Left renal pelvis (tissue), 4 donors: ENCODE measurements at places on chromosomes 1 and 21. TPM values are rescaled to one million over a fixed set of nuclear protein-coding genes. Genes with fewer than 3 reads are reported as not detected.

DNA sequence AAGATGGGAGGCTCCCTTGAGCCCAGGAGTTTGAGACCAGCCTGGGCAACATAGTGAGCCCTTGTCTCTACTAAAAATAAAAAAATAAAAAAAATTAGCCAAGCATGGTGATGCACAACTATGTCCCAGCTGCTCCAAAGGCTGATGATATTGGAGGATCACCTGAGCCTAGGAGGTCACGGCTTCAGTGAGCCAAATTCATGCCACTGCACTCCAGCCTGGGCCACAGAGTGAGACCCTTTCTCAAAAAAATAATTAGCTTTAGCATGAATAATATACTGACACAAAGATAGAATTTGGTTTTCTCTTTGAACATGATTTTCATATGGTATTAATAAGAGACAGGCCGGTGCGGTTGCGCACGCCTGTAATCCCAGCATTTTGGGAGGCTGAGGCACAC, 88.8 kb downstream of the DESI2 start:
- no peak for DNase-seq

- no peak for DNase-seq
Observed at GRCh38 chr1:87394513-87394912, 65.8 kb downstream of the LMO4 start.

DNA sequence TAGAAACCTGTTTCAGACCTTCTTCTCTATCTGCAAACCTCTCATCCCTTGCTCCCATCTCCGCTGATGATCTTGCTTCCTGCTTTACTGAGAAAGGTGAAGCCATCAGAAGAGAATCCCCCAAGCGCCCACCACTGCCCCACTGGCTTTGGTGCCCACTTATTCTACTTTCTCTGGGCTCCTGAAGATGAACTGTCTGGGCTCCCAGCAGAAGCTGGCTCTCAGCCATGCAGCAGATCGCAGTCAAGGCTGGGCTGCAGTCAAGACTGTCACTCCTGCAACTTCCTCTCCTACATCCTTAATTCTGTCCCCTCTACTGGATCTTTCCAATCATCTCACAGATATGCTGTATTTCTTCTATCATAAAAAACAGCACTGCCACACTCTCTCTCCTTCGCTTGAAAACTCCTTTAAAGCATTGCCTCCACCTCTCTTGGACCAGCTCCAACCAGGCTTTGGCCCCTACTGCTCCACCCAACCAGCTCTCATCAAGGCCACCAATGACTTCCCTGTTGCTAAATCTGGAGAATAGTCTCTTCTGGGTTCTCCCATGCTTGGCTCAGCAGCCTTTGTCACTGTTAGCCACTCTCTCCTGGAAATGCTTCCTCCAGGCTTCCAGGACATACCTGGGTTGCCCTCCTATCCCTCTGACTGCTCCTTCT, 25.8 kb downstream of the TRIM62 start:
- no peak for DNase-seq

- peak; percentile 10 for DNase-seq
Observed at GRCh38 chr1:33634806-33635205, 162.4 kb downstream of the ZSCAN20 start.

GRCh38 chr1:20586953-20587660, 1.8 kb upstream of the CDA start:
- DNase-seq = no peak

- DNase-seq = no peak
Observed at GRCh38 chr1:3775490-3776230, 3.1 kb downstream of the SMIM1 start.

DNA sequence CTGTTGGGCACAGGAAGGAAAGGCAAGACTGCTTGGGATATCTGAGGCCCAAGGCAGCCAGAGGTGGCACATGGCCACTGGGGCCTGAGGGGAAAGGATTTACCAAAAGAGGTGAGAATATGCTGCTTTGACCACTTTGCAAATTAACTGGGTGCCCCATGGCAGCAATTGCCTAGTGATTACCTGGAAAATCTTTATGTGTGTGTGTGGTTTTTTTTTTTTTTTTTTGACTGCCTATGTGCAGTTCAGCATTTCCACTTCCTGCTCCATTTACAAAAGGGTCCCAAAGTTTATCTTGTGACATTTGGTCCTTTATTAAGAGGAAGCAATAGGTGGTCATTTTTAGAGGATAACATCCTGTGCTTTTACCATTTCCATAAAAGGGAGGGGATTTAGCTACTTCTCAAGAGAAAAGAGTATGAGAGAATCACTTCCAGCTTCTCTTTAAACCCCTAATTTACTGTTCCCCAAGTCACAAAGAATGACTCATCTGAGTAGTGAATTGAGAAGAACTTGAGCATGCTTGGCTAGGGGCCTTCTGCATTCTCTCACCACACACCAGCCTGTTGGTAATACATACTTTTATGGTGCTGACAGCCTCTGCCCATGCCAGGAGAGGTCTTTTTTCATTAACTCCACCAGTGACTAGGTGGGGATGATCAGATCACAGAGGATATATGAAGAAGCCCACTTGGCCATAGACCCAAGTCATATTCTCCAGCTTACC, 52.1 kb downstream of the SYDE2 start:
- no peak for DNase-seq

- DNase-seq = no peak
Observed at GRCh38 chr1:54045496-54045895, 7.5 kb downstream of the TMEM59 start.

GRCh38 chr1:234585330-234586055, 24.5 kb downstream of the IRF2BP2 start:
- DNase-seq = no peak

DNA sequence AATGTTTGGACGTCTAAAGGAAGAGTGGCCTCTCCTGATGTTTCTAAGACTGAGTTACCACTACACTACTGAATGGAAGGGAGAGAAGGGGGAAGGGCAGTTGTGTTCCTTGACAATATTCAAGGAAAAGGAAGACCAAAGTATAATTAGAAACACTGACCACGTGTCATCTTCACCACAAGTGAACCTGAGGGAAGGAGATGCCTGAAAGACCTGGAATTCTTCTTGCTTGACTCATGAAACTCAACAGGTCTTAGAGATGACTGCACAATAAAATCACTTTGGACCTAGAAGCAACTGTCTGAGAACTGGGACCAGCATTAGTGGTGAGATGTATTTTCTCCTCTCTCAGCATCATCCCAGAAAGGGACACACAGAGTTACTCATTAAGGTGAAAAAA, 56.7 kb downstream of the PTPN14 start:
- no peak for DNase-seq

DNA sequence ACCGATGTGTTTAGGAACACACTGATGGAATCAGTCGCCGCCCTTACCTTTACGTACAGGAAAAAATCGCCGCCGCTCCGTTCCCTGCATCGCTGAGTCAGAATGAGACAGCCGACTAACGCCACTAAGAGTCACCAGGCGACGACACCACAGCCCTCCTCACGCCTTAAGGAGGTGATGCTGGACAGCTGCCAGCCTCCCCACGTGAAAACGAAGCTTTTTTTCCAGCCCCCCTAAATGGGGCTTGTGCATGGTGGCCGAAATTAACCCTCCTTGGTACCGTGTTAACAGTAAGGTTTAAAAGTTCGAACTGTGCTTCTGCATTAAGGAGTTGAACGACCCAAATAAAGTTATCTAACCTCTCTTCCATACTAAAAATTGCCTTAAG, 511 bp downstream of the DNTTIP2 start:
- DNase-seq = no peak

DNA sequence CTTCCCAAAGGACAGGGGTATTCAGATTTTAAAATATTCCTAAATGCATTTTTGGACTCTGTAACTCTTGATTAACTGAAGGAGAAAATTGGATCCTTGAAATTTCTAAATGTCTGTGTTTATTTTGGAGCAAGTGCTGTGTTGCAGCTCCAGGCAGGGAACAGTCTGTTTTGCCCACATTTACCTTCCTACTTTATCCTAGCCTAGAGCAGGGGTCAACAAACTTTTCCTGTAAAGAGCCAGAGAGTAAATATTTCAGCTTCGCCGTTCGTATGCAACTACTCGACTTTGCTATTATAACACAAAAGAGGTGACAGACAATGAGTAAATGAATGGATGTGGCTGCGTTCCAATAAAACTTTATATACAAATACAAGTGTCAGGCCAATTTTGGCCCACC, 402.2 kb downstream of the GPATCH2 start:
- no peak for DNase-seq

DNA sequence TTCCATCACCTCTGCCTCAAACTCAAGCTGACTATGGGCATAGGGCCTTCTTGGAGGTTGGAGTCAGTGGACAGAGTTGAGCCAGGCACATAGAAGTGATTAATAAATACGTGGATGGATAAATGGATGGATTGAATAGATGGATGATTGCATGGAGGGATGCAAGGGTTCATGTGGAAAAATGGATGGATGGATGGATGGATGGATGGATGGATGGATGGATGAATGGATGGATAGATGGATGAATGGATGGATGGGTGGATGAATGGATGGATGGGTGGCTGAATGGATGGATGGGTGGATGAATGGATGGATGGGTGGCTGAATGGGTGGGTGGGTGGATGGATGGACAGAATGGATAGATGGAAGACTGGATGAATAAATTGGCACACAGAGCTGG, 40.1 kb upstream of the ZBTB40 start:
- no peak for DNase-seq

GRCh38 chr1:6075748-6076147, 30.1 kb downstream of the KCNAB2 start:
- DNase-seq = no peak

GRCh38 chr1:197841883-197842553, 60.4 kb upstream of the C1orf53 start:
- DNase-seq = no peak

DNA sequence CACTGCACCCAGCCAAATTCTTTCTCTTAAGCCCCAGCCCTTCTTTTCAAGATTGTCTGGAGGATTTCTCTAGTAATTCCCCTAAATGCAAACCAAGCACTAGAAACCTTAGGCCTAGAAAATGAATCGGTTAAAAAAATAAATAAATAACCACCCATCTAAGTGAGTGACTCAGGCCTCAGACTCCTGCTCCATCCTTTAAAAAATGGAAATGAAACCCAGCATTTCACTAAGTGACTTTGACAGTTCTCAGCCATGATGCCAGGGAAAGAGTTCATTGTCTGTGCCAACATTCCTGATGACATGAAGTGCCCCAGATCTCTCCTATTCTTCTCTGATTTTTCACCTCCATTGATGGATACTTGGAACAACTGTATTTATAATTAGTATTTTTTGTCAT, 415.2 kb upstream of the DAB1 start:
- DNase-seq = no peak

DNA sequence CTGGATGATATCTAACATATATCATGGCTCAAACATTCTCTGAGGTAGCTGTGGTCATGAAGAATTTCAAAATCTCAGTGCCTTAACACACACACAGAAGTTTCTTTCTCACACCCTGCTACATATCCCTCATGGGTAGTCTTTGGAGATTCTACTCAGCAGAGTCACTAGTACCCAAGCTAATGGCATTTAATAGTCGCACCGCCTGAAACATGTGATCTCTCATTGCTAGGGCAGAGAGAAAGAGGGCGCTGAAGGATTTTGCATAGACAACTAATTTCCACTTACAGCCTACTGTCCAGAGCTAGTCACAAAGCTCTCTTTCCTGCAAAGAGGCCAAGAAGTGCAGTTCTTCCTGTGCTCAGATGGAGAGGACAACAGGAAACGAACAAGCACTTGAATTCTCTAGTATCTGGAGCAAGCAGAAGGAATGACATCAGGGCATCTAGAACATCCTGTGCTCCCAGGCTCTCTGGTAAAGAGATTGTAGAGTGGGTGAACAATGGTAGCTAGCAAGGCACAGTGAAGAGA, 183.4 kb upstream of the PTBP2 start:
- DNase-seq = no peak

DNA sequence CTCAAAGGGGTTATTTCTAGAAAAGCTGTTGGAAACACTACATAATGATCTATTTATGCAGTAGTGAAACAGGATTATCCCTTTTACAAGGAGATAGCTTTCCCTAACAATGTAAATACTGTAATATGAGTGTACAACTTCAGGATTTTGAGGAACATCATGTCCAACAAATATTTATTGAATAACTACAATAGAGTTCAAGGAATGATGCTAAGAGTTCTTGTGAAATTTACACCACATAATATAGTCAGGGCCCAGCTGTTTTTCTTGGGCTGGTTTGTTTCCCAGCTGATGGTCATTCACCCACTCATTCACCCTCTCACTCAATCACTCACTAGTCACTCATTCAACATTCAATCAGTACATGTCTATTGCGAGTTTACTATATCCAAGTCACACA, 12.3 kb upstream of the LYPLAL1 start:
- DNase-seq = no peak

DNA sequence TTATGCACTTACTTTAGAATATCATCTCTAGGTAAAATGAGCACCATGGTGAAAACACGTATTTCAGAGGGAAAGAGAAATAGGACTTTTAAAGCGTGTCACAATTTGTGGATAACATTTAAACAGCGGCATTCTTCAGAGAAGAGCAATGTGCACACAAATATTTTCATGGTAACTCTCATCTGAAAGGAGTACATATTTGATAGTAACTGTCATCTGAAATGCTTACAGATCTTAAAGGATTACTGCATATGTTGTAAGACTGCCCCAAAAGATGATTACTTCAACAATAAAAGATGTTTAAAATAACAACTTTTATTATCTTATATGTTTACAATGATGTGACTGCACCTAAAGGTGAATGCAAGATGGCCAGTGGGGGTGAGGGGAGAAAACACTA, 408.8 kb downstream of the PLA2G4A start:
- DNase-seq = no peak

Gene IGSF21
- polyA plus RNA-seq = 0.52 TPM

Gene LRRIQ3
- polyA plus RNA-seq = 5.7 TPM

Gene C4BPB
- 0.60 TPM for polyA plus RNA-seq

Gene REN
- polyA plus RNA-seq = 53.0 TPM
